ENCODE measurements at places on chromosomes 3 and 15.

- DNase-seq, result no peak
Observed at GRCh38 chr3:118890206-118890605, 144.4 kb downstream of the IGSF11 start.

DNA sequence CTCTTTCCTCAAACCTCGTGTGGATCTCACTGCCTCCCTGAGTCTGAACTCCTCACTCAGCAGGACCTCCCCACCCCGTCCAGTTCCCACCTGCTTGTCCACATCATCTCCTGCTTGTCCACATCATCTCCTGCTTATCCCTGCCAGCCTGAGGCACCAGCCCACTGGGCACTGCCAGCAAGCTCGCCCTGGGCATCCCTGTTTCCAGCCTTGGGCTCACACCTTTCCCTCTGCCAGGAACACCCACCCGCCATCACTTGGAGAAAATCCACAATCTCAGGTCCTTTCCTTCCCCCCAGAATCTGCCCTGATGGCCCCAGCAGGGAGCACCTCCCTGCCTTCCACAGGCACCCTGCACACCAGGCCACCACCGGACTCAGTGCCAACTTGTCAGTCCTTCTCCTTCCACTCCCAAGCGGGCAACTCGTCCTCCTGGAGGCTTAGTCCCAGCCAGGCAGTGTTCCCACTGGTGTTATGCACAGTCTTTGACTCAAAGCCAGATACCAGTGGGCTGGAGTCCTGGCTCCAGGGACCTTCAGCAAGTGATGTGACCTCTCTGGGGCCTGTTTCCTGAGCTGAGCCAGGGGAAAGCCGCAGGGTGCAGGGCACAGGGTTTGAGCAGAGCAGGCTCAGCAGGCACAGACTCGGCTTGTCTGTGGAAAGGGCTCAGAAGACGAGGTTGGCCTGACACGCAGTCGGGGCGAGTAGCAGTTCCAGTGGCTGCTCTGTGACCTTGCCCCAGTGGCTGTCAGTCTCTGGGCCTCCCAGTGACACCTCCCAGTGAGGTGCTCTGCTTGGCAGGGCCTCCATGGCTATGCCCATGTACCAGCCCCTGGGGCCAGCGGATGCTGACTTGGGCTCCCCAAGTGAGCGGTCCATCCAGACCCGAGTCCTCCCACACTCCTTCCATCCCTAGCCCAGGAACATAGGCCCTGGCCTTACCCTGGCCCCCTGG, 9.5 kb upstream of the MESP2 start:
- DNase-seq, result no peak

GRCh38 chr3:195468391-195468776, 25.6 kb upstream of the ACAP2 start:
- no peak for DNase-seq

DNA sequence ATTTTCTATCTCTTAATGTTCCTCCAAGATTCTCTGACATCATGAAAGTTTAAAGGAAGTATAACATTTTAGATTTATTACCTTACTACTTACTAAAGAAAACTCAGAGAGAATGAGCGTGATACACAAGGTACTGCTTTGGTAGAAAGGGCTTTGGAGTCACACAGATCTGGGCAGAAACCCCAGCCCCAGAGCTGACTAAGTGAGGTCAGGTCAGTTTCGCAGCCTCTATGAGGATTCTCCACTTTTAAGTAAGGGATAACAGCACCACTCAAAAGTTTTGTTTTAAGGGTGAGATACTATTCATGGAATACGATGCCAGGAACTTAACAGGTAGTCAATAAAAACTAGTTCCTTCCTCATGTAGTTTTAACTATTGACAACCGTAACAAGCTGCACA, 76.1 kb downstream of the CLDN11 start:
- no peak for DNase-seq

GRCh38 chr3:57598765-57599360, 1.7 kb upstream of the ARF4 start:
- DNase-seq, result no peak
